Esophagus squamous epithelium (tissue), 5 donors: ENCODE measurements at places on chromosomes 5 and 9.

- no peak for DNase-seq
These were observed 393 bp downstream of the SH3GLB2 start for GRCh38 chr9:129027685-129028191.

DNA sequence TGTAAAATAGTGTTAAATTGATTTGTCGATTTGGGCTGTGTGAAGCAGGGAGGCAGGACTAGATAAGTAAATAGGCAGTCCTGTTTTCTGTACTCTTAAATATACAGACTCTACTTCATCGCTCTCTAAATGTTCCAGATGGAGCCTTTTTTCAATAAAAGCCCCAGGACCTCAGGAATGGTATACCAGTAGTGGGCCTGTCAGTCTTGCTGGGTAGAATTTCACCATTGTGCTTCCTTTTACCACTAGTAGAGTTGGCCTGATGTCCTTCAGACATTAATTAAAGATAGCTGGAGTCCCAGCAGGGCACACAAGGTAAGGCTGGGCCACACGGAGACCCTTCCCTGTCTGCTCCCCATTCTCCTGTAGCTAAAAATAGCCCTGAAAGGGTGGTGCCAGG is 6.0 kb downstream of the SNX18 start:
- no peak for DNase-seq

DNA sequence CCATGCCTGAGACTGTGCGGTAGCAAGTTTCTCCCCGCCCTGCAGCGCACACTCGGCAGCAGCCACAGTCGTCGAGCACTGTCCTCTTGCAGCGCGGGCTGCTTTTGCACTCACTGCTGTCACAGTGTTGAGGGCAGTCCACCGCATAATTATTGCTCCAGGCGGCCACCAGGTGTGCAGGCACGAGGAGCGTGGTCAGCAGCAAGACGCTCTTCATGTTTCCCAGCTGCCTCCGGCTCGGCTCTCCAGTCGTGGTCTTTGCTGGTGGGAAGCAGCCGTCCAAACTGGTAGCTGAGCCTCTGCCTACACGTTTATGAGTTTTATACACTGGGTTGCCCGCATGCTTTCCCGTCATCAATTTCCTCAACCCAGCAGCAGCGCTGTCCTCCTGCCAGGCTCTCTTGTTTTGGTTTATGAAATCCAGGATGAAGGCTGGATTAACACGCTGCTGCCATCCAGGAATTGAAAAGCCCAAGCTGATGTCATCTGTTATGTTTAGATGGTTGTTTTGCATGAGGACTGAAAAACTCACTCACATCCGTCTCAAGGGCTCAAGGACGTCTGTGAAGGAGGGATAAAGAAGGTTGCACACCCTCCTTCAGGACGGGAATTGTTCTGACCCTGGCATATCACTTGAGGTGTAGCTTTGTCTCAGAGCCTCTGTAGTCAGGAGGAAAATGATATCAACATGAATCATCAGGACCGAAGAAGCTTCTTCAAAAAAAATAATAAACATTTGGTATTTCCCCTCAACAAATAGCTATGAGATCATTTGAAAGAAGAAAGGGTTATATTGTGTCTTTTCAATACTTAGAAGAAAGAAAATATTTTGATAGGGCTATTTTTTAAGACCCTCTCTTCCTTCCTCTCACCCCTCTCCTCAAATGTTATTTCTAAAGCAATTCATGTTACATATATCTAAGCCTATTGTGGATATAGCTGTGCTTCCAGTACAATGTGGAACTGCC is at the start of gene ESM1:
ESM1 (minus strand) TSS at position 293 of the 968 bp plus-strand sequence; CDS start at position 217, 76 bp downstream.
- no peak for DNase-seq

DNA sequence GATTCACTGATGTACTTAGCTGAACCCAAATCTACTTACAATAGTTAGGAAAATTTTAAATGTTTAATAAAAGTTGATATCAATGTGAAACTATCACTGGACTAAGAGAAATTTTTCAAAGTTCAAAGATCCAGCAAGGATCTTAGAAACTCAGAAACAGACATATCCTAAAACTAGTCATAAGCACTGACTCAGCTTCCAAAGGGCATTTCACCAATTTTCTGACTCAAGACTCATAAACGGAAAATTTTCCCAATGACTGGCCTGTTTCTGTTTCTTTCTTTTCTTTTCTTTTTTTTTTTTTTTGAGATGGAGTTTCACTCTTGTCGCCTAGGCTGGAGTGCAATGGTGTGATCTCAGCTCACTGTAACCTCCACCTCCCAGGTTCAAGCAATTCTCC is 66.6 kb downstream of the CDC14B start:
- no peak for DNase-seq

DNA sequence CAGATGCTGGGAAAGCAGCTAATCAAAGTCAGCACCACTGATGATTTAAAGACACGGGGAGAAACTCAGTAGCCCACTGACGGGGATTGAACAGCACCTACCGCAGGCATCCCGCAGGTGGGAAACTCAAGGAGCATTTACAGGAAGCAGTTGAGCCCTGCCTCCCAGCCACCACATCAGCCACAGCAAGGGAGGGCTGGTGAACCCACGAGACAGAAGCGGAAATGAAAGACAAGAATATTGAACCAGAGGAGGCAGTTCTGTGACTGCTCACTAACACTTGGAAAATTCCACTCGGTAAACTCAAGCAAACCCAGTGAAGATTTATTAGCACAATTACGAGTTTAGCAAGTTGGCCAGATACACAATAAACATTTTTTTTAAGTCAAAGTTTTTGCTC is 10.6 kb upstream of the FAM163B start:
- DNase-seq = no peak

DNA sequence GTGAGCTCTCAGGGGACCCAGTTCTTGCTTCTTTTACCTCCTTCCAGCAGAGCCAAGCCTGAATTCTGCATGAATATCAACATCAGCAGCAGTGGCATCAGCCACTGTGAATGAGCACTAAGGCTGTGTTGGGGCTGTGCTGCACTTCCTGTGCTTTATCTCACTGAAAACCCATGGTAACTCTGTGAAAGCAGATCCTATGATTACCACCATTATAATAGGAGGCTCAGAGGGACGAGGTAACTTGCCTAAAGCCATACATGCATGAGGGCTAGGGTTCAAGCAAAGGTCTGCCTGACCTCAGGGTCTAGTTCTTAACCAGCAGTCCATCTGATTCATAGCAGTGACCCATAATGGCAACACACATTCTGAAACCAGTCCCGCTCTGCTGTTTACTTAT is 60.5 kb upstream of the RAPGEF1 start:
- no peak for DNase-seq

GRCh38 chr9:7607421-7607820 is 192.2 kb downstream of the DMAC1 start:
- DNase-seq = no peak

DNA sequence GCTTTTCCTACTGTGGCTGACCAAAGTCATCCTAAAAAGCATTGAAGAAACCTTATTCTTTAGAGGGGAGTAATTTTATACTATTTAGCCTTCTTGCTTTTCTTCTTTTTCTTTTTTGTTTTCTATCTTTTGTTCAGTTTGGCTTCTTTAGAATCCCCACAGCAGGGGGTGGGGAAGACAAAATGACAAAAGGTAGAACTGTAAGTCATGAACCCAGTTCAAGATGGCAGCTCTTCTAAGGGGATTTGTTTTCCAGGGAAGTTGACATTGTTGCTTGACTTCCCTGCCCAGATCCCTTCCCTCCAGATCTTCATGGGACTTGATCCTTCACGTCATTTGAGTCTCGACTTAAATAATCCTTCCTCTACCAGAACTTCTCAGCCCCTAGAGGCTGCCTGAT is 692.4 kb upstream of the DMAC1 start:
- DNase-seq = no peak

DNA sequence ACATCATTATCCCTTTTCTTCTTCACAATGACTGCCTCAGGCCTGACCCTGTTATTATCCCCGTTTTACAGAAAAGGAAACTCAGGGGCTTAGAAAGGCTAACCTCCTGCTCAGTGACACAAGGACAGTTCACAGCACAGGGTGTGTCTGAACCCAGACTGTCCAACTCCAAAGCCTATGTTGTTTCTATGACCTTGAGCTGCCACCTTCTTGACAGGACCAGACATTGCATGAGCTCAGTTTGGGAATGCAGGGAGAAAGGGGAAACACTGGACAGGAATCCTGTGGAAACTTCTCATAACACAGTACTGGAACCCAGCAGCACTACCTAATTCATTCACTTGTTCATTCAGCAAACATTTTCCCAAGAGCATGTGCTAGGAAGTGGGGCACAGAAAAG is 472.8 kb downstream of the CDK5RAP2 start:
- DNase-seq = no peak

GRCh38 chr9:133221177-133221809 is 12.2 kb upstream of the OBP2B start:
- no peak for DNase-seq

DNA sequence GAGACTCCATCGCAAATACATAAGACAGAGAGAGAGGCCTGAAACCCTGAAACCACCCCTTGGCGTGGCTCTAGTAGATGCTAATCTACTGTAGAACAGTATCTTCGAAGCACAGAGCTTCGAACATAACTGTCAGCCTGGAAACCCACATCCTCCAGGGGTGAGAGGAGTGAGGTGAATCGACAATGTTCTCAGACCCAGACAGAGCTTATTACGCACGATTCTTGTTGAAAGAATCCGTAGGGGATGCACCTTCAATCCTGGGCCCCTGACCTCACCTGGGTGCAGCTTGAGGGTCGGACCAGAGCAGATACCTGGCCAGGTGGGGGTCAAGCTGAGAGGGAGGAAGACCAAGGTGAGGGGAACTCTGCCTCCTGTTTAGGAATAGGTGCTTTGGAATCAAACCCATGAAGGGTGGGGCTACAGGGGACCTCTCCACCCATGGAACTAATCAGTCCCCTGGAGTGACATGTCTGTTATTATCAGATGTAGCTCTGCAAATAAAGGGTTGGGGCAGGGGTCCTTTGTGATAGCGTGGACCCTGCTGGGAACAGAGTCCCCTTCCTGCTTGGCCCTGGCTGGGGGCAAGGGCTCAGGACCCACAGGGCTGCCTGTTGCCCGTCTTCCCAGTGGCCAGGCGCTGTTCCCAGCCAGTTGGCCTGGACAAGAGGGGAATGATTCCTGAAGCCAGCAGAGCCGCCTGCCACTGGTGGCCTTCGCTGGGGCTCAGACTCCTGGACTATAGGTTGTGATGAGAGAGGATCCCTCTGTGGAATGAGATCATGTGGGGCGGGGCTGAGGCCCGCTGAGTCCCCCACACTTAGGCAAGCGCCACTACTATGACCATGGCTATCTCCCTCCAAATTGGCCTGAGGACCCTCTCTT is 41.2 kb downstream of the DBH start:
- no peak for DNase-seq

GRCh38 chr9:100351508-100351907 is 1.2 kb downstream of the TEX10 start:
- DNase-seq = no peak

GRCh38 chr5:73300337-73301207 is 127.6 kb downstream of the TMEM174 start:
- no peak for DNase-seq

DNA sequence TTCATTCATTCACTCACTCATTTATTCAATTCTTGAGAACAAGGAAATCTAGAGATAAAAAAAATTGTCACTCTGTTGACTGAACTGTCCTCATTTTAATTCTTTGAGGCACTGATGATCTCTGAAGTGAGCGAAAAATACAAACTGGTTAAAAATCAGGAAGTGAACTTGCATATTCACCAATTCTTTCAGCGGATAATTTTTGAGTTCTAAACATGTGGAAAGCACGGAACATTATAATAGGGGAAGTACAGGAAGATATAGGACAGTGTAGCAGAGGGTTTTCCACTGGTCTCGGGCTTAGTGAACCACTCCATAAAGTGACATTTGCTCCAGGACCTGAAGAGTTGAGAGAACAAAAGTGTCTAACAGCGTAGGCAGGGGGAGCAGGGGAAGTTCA is 169.5 kb downstream of the TLR4 start:
- DNase-seq = no peak

DNA sequence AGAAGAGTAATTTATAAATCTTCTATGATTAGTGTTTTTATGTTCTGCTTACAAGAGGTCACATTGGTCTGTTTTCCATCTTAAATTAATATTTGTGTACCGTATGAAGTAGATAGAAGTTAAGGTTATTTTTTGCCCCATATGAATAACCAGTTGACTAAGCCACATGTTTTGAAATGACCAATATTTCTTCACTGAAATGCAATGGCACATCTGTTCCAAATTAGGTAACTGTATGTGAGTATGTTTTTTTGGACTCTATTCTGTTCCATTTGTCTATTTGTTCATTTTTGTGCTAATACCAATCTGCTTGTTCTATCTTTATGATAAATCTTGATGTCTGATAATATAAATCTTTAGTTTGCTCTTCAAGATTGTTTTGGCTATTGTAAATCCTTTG is 17.7 kb downstream of the JAK2 start:
- DNase-seq = no peak

GRCh38 chr5:18771097-18771610 is 1136.9 kb downstream of the TAF11L14 start:
- no peak for DNase-seq

DNA sequence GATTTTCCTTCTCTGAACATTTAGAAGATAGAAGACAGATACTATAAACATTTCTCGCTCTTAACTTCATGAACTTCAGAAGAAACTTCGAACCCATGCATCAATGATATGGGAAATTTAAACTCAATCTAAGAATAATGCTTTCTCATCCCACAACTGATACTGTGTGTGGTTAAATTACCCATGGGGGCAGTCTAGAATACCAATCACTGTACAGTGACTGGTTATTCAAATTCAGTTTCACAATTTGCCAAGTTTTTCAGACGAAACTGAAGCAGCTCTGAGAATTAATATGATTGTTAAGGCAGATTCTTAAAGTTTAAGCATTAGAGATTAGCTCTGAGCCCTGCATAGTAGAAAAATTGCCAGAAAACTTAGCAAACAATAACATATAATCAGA is 431.0 kb downstream of the SH3GL2 start:
- DNase-seq = no peak

DNA sequence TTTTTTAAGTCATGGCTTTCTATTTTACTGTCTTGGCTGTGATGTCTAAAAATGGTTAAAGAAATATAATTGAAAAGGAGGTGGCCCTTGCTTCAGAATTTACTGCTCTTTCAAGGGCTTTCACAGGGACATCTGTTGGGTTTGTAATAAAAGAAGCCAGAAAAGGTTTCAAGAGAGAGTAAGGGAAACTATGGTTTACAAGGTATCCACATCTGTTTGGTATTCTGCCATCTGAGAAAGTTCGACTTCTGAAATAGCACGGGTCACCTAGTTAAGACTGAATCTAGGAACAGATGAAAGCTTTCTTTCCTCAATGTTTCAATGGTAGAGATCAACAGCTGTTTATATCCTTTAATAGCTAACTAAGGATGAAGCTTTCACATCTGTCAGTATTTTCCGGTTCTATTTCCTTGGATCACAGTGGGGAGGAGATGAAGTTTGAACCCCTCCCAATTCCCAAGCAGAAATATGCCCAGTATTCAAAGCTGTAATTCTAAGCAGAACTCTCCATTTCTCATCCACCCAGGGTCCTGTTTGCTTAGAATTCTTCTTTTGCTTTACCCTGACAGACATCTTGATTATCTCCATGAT is 72.8 kb upstream of the IFNK start:
- no peak for DNase-seq

- no peak for DNase-seq
These were observed 58.9 kb downstream of the DAP start for GRCh38 chr5:10702040-10702629.

- no peak for DNase-seq
These were observed 11.5 kb upstream of the F2RL1 start for GRCh38 chr5:76807296-76807695.
